Muscle of leg (tissue), 16 donors: ENCODE measurements at places on chromosomes 12 and 14. TPM values are rescaled to one million over a fixed set of nuclear protein-coding genes. Genes with fewer than 3 reads are reported as not detected.

DNA sequence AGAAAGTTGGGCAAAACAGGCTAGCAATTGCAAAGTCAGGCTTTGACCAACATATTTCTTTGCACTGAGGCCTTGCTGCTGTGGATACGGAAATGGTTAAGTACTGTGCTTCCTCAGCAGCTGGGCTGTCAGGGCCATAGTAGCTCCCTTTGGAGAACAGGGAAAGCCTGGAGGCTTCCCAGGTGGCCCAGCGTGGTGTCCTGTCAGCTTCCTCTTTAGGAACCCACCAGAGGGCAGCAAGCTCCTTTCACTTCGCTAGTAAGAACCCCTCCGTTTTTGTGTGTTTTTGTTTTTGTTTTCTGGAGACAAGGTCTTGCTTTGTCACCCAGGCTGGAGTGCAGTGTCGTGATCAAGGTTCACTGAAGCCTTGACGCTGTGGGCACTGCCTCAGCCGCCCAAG is 1.7 kb upstream of the CFAP251 start:
- DNase-seq: peak; percentile 62

EFCAB11 gene
- 6.4 TPM for polyA plus RNA-seq

GRCh38 chr12:131552492-131552863 is 158.4 kb upstream of the SFSWAP start:
- no peak for DNase-seq

DNA sequence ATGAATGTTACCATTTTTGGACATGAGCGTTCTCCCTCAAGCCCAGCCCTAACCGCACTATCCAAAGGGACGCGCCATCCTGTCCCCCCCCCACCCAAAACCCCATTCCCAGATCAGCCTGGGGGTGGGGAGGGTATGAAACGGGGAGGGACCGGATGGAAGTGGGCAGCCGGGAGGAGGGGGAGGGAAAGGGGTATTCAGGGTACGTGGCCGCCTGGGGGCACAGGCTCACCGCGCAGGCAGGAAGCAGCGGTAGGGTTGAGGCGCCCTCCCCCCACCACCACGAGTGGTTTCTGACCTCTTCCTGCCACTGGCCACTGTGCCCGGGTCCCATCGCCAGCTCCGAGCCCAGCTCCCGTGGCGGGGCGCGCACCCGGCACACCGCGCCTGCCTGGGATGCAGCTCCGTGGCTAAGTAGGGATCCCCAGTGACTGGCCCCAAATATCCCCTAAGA is 1.4 kb downstream of the ACTN1 start:
- peak; percentile 84 for DNase-seq

DNA sequence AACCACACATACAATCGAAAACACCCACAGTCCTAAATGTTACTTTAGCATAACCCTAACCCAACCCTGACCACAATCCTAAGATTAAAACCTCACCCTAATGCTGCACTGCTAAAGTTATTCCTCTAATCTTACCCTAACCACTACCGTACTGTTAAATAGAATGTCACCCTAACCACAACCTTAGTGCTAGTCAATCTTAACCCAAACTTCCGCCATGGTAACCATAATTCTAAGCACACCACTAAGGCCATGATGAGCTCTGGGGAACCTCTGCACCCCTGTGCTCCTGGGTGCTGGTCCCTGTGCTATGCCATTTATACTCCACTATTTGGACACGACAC is 38.0 kb downstream of the LTBP2 start:
- no peak for DNase-seq

DLST gene
- 65.0 TPM for polyA plus RNA-seq

DNA sequence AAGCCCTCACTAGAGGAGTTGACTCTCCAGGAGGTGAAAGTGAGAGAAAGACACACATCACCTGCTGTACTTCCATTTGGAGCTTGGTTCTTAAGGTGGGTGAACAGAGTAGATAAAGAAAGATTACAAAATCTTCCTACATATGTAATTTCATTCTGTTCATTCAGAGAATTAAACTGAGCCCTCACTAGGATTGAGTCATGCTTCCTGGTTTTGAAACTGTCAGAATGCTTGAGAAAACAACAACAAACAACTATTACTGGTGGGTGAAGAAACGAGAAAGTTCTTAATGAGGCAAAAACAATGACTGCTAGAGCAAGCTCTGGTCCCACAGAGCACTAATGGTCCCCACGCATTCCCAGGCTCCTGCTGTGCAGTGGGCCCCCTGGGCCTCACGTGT is 841.7 kb downstream of the VRK1 start:
- DNase-seq: no peak

KRT6C gene
- 0.32 TPM for polyA plus RNA-seq
